Activated naive CD4-positive, alpha-beta T cell treated with anti-CD3 and anti-CD28 coated beads for 36 hours (primary cell): ENCODE measurements at places on chromosomes 16 and 17. TPM values are rescaled to one million over a fixed set of nuclear protein-coding genes. Genes with fewer than 3 reads are reported as not detected.
A peak's percentile ranks its signal among the peaks of the same experiment; 100 is the strongest.

MYH3 gene
- total RNA-seq: 1.8 TPM

GPR142 gene
- total RNA-seq: not detected

CHMP6 gene
- 10.6 TPM for total RNA-seq

VPS4A gene
- total RNA-seq: 34.3 TPM

EVPLL gene
- not detected for total RNA-seq

TTYH2 gene
- total RNA-seq: 2.5 TPM

KRTAP2-3 gene
- total RNA-seq: not detected

CACNG4 gene
- not detected for total RNA-seq

HEXIM1 gene
- 24.3 TPM for total RNA-seq

LGALS9B gene
- not detected for total RNA-seq

PPP1R1B gene
- not detected for total RNA-seq

KRTAP1-5 gene
- total RNA-seq: not detected

C16orf54 gene
- 11.4 TPM for total RNA-seq

MT1M gene
- not detected for total RNA-seq

ZC3H7A gene
- 127 TPM for total RNA-seq

ZPBP2 gene
- total RNA-seq: not detected

CCL17 gene
- not detected for total RNA-seq

GRCh38 chr17:73422121-73422520 is 110.3 kb upstream of the CDC42EP4 start:
- DNase-seq: no peak

- DNase-seq: no peak
Measured at GRCh38 chr17:1123393-1123831, 56.4 kb downstream of the ABR start.

DNA sequence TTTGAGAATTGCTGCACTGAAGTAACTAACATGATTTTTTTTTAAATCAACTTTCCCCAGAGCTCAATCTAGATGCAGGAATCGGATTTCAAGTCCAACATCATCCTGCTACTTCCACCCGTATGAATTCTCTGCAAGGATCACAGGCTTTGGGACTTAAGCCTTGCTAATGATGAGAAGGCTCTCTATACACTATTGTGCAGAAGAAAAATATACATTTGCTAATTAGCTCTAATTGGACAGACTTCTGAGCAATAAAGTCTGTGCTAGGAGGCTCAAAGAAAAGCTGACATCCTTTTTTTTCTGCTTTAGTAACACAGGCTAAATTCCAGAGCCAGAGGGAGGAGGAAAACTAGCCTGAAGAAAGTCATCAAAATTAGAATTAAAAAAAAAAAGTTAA is 433.6 kb downstream of the PMP22 start:
- no peak for DNase-seq

DNA sequence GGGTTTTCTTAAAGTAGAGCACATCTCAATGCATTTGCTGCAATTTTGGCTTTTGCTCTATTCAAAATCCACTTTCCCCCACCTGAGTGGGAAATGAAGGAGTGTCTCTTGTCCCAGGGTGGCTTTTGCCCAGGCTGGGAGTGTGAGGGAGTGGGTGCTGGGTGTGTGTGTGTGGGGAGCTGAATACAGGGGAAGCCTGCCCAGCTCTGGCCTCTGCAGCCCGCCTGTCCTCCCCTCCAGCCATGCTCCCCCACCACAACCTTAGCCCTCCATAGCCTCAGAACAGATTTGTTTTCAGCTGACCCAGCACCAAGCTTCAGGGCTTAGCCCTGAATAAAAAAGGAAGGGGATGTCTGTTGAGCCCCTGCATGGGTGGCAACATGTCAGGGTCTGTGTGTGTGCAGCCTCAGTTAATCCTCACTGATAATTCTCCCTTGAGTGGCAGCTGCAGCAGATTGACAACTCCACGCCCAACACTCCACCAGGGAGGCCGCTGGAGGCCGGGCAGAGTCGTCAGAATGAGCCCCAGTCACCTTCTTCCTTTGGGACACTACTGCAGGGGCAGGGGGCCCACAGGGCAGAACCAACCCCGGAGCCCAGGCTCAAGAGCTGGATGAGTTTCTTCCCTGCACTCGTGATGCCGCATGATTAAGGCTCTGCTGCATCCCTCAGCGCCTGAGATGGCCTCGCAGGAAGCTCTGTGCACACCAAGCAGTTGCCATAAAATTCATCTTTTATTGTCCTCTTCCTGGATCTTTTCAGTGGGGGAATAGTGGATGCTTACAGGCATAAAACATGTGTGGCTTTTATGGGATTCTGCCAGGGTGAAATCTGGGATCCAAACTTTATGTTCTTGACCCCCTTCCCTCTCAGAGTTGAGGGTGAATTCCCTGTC is 55.0 kb downstream of the SPACA3 start:
- DNase-seq: no peak

- DNase-seq: no peak
Measured at GRCh38 chr17:36931096-36931696, 6.1 kb upstream of the LHX1 start.

DNA sequence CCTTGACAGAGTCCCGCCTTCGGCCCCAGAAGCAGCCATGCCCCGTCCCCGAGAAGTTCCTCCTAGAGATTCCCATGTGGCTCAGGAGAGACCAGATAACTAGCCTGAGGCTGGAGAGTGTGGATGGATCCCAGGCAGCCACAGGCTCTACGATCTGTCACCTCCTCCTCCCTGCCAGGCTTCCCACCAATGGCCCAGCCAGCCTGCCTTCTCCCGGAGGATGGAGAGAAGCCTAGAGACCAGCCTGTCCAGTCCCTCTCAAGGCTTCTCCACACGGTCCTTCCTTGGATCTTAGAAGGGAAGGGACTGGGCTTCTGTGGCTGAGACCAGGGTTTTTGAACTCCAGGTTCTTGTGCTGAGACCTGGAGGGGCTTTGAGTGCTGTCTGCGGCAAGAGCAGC is 1.6 kb upstream of the SMTNL2 start:
- no peak for DNase-seq

DNA sequence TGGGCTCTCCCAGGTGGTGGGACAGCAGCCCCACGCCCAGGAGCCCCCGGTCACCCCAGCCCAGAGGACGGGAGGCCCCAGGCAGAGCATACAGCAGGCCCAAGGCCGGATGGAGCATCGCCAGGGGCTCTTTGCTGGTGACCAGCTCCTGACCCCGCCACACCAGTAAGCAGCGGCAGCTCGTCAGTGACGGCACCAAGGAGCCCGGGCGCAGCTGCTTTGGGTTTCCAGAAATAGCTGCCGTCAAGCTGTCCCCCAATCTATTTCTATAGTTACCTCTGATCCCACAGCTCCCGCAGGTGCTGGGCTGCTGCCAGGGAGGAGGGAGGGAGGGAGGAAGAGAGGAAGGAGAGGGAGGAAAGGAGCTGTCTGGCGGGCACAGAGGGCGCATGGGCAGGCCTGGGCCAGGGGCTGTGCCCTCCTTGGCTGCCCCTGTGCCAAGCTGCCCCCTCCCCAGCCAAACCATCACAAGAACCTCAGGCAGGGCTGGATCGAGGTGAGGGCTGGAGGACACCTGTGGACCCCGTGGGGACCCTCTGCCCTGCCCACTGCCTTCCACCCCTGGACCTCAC is 10.8 kb upstream of the RASD1 start:
- no peak for DNase-seq

DNA sequence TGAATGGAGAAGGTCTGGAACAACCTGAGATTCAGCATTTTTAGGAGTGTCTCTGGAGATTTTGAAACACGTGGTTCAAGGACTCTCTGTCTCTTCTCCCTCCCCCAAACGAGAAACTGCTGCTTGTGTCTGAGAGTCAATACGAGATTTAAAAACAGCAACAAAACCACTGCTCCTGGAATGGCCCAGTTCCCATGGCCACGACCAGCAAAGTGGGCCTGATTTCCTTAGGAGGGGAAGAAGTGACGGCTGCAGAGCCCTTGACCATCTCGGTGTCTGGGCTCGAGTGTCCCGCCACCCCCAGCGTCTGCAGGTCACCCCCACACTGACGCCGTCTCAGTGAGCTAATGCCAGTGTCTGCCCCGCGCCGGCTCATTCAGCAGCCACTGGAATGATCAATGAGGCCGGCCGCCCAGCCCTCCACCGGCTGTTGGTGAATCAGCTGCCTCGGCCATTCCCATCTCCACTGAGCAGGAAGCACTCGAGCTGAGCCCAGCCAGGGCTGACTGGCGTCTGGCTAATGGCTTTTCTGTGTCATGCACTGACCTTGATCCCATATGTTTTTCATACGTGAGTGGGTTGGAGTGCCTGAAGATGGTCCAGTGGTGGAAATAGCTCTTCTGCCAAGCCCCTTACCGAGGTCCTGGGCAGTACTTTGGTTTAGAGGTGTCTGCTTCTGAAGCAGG is 151.8 kb downstream of the PITPNC1 start:
- no peak for DNase-seq

GRCh38 chr17:7862692-7863437 is 5.1 kb downstream of the CYB5D1 start:
- DNase-seq: peak; percentile 56

DNA sequence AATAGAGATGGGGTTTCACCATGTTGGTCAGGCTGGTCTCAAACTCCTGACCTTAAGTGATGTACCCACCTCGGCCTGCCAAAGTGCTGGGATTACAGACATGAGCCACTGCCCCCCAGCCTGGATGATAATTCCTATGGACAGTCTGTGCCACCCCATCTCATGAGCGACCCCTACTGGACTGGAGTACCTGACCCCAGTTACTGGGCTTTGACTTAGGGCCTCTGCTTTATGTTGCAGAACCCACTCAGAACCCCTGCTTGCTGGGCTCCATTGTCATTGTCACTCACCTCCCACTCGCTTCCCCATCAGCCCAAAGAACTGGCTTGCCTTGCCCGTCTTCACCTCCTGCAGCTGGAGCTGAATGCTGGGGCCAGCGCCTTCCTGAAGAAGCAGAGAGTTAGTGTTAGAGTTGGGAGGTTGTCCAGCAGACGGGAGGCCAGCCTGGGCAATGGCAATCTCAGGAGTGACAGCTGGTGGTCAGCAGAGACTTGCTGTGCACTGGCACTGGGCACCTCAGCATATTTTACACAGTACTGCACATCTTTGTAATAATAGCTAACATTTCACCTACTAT is 4.0 kb downstream of the TAC4 start:
- DNase-seq: no peak

- no peak for DNase-seq
Measured at GRCh38 chr17:81399481-81400153, 4.4 kb downstream of the BAHCC1 start.

DNA sequence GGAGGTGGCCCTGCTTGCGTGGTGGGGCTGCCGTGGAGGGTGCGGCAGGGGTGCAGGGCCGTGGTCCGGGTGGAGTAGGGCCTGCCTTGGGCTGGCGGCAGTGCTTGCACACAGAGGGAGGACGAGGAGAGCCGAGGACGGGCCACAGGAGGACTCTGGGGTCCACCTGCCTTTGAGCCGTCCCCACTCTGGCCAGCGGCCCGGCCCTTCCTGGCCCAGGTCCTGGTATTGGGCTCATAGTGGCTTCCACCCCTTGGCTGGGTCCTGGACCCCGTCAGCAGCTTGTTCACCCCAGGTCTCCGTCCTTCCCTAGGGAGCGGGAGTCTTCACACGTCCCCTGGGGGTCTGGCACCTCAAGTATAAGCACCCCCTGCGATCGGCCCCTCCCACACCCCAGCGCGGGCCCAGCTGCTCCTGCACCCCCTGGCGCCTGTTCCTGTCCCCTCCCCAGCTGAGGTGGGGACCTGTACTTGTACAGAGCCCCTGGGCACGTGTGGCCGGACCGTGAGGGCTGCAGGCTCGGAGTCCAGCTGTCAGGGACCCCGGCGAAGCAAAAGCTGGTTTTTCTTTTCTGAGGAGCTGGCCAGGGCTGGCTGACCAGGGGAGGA is 40.1 kb downstream of the SOX8 start:
- DNase-seq: no peak

DNA sequence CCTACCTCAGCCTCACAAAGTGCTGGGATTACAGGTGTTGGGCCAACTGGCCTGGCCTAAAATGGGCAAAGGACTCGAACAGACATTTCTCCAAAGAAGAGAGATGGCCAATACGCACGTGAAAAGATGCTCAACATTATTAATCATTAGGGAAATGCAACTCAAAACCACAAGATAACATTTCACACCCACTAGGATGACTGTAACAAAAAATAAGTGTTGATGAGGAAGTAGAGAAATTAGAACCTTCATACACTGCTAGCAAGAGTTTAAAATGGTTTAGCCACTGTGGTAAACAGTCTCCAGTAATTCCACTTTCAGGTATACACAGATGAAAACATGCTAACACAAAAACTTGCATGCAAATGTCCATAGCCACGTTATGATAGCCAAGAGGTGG is 5.7 kb downstream of the TMED6 start:
- DNase-seq: no peak

DNA sequence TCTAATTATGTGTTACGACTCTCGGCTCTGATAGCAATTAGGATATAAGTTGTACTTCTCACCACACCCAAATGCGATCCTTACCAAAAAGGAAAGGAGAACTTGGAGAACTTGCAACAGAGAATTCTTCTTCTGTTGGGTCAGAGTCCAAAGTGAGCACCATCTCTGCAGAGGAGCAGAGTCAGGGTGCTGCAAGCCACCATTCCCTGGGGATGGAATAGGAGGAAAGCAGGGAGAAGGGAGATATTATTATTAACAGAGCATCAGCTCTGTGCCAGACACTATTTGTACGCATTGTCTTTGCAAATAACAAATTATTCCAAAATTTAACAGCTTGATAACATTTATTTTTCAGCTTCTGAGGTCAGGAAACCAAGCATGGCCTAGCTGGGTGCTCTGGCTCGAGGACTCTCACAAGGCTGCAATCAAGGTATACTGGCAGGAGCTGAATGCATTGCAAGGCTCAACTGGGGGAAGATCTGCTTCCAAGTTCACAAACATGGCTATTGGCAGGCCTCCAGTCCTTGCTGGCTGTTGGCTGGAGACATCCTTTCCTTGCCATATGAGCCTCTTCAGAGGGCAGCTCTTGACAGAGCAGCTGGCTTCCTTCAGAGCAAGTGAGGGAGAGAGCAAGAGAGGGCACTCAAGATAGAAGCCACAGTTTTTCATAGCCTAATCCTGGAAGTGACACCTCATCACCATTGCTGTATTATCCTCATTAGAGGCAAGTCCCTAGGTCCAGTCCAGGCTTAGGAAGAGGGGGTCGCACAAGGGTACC is 296.2 kb upstream of the CDH5 start:
- DNase-seq: no peak

DNA sequence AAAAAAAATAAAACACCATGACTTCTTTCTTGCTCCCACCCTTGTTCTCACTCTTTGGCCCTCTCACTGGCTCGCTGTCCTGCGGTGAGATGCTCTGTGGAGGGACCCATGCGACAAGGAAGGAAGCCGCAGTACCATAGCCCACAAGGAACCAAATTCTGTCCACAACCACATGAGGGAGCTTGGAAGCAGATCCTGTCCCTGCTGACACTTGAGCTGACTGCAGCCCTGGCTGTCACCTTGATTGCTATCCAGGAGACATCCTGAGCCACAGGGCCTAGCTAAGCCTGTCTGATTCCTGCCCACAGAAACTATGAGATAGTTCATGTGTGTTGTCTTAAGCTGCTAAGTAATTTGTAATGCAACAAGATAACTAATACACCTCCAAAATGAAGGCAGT is 4.8 kb upstream of the MT2A start:
- peak; percentile 59 for DNase-seq

DNA sequence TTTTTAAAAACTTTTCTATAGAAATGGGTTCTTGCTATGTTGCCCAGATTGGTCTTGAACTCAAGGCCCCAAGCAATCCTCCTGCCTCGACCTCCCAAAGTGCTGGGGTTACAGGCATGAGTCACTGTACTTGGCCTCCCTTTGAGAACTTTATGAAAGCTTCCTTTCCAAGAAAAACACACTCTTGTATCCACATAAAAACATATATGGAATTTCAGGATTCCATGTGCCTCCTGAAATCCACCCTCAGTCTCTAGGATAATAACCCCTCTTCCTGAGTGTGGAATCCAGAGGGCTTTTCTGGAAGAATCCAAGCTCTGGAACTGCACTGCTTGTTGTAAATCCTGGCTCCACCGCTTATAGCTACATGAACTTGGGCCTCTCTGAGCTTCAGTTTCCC is 53.2 kb upstream of the MRTFB start:
- no peak for DNase-seq
